ENCODE measurements at places on chromosomes 4 and X.

- no peak for DNase-seq
Observed at GRCh38 chr4:157929486-157929885, 243.3 kb downstream of the GASK1B start.

- DNase-seq: no peak
Observed at GRCh38 chr4:56229947-56230346, 157.3 kb downstream of the AASDH start.

- no peak for DNase-seq
Observed at GRCh38 chr4:30920043-30920442, 199.9 kb downstream of the PCDH7 start.

GRCh38 chr4:140996766-140997165 lies 136.5 kb downstream of the RNF150 start:
- DNase-seq: no peak

DNA sequence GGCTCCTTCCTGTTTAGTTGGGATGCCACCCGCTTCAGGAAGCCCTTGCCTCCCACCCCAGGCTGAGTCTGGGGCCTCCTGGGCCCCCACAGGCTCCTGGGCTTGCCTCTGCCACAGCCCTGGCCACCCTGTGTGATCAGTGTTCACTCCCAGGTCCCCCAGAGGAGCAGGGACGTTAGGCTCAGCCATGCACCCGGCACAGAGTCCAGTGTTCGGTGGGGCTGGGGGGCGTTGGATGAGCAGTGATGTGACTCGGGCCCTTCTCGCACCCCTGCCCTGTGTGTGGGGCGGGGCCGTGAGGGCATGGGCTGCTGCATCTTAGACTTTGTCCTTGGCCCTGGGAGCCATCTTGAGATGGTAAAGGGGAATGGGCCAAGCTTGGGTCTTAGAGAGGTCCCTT lies 29.9 kb upstream of the HTRA3 start:
- no peak for DNase-seq

- DNase-seq: no peak
Observed at GRCh38 chr4:6074758-6075157, 56.5 kb upstream of the C4orf50 start.
